Spinal cord (tissue), 10 donors: ENCODE measurements at places on chromosomes 4 and X.

DNA sequence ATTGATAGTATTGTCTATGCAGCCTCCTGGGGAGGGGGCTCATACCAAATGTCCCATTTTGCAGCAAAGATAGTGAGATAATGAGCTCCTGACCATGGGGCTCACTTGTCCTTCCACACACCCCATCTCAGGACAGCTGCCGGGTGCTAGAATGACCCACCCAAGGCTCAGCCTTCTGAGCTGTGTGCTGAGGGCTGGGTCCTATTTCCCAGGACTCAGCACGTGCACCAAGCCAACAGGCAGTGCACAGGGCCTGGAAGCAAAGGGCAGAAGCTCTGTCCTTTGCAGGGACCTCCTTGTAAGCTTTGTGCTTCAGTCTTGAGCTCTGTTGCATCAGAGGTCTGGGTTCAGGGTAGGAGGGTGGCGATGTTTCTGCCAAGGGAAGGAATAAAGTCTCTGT, 11.2 kb upstream of the ABLIM2 start:
- no peak for DNase-seq

GRCh38 chr4:104524591-104524990, 29.9 kb upstream of the CXXC4 start:
- DNase-seq, result no peak

- DNase-seq, result no peak
Measured at GRCh38 chrX:3160756-3161155, 119.5 kb downstream of the ARSF start.

DNA sequence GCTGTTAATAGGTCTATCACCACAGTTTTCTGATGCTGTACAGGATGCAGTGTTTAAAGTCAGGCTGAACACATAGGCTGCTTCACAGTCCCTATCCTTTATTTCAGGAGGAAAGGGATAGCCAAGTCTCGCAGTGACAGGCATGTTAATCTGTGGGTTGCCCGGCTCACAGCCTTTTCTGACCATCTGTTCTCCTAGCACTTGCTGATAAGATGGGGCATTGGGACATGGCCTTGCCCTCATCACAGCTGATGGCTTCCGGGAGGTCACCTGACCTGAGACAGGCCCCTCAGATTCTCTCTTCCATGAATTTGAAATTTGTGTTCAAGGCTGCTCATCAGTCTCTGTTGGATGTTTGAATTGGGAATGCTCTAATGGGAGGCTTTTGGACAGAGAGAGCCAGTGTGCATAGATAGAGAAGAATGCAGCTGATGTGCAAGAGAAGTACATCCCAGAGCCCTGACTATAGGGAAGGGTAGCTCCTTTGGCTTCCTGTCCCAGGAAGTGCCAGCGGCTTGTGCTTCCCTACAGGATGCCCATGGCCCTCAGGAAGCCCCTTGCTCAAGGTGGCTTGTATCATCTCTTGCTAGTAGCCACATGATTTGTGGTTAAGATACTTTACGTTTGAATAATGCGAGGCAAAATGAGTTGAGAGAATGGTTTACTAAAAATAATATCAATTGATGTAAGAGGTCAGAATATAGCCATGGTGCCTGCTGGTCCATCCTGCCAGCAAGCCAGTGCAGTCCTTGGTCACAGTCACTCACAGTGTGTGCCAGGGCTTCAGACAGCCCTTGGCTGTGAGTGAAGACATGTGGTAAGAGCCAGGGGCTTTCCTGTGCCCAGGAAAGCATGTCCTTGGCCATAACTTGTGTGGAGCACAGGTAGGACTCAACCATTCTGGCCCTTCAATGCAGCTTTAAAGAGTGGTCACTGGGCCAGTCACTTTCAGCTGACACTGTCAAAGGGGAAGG, 88.6 kb downstream of the TSPAN7 start:
- no peak for DNase-seq

GRCh38 chrX:19746919-19747651, 140.3 kb downstream of the SH3KBP1 start:
- no peak for DNase-seq

DNA sequence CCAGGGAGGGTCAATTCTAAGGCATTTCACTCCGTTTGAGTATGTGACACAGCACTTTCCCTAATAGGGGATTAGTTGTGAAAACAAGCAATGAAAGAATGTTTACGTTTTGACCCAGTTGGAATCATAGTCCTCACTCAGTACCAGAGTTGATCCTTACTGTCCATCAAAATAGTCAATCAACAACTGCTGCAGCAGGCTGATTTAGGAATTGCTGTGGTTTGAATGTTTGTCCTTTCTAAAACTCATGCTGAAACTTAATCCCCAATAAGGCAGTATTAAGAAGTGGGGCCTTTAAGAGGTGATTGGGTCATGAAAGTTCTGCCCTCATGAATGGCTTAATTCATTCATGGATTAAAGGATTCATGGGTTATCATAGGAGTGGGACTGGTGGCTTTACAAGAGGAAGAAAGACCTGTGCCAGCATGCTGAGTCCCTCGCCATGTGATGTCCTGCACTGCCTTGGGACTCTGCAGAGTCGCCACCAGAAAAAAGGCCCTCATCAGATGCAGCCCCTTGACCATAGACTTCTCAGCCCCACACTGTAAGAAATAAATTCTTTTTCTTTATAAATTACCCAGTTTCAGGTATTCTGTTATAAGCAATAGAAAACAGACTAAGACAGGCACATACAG, 3.1 kb upstream of the FBXL5 start:
- no peak for DNase-seq

DNA sequence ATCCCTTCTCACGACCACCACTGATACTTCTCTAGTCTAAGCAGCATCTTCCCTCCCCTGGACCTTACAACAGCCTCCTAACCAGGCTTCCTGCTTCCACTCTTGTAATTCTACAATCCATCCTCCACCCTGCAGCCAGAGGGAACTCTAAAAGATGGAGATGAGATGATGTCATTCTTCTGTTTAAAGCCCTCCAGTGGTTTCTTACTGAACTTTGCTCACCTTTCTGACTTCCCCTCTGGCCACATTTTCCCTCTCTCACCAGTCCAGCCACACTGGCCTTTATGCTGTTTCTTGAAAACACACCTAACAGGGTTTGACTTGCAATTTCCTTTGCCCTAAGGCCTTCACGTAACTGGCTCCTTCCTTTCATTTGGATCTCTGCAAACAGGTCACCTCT, 191.4 kb upstream of the NHS start:
- DNase-seq, result no peak

GRCh38 chrX:104315555-104315954, 60.8 kb upstream of the ESX1 start:
- DNase-seq, result no peak

DNA sequence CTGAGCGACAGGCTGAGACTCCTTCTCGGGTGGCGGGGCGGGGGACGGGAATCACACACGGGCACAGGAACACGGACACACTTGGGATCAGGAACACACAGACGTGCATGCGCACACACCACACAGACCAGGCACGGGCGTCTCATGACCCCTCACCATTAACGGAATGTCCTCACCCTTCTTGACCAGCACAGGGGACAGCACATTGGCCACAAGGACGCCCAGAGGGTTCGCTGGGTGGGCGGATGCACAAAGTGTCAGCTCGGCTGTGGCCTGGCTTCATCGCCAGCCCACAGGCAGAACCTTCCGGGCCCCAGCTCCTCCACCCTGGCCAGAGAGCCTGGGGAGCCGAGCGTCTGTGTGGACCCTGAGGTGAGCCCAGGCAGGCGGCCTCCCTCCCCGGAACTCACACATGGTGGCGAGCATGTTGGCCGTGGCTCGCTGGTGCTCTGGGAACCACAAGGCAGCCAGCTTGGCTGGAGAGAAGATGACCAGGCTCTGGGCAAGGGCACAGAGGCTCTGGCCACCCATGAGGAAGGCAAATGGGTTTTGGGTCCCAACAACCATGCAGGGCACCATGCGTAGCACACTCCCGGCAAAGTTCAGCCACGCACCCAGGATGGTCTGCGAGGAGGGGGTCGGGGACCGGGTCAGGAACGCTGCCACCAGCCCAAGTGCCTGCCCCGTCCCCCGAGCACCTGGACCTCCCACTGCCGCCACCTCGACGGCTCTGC, 3.1 kb downstream of the SLC49A3 start:
- no peak for DNase-seq

- DNase-seq, result no peak
Measured at GRCh38 chr4:140343303-140343702, 30.1 kb upstream of the SCOC start.

DNA sequence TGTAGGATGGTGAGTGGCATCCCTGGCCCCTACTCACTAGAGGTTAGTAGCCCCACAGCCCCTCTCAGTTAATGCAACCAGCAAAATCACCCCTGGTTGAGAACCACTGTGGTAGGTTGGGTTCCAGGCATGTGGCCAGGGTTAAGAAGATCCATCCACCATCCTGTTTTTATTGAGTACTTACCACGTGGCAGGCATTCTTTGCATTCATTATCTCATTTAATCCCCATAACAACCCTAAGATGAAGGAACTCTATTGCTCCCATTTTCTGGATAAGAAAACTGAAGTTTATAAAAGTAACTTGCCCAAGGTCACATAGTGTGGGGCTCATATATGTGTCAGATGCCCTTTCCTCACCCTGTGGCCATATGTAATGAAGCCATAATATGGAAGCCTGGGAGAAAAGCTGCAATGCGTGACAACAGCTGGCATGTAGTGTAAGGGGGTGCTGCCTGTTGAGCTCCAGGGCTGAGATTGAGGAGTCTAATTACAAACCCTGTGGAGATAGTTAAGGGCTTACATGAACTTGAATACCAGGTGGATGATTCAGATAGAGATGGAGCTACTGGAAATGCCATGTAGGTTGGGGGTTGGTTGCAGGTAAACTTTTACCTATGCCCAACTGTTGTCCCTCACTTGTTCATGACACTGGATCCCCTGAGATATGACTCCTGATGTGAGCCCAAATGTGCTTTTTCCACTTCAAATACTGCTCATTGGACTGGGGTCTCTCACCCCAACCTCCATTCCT, 100.2 kb upstream of the PGRMC2 start:
- DNase-seq, result no peak

DNA sequence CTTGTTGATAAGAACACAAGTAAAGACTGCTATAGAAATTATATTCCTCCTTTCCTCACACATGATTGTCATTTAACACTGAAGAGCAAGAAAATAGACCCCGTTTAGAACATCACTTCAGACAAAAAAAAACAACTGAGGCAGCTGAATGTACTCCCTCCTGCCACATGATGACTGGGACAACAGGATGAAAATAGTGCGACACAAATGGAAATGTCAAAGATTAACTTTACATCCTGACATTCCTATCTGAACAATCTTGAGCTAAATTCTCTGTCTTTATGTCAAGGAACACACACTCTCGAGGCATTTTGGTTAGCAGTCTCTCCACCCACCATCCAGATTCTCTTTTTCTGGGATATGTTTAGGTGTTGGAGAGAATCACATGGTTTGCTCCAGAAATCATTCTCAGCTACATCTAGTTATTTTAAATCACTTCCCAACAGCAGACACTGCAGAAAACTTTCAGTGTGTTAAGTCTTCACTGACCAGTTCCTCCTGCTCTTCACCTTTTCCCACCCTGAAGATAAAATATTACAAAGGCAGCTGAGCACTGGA, 16.3 kb upstream of the KCNIP4 start:
- no peak for DNase-seq

- DNase-seq, result no peak
Measured at GRCh38 chr4:94544811-94545210, 93.1 kb downstream of the PDLIM5 start.

DNA sequence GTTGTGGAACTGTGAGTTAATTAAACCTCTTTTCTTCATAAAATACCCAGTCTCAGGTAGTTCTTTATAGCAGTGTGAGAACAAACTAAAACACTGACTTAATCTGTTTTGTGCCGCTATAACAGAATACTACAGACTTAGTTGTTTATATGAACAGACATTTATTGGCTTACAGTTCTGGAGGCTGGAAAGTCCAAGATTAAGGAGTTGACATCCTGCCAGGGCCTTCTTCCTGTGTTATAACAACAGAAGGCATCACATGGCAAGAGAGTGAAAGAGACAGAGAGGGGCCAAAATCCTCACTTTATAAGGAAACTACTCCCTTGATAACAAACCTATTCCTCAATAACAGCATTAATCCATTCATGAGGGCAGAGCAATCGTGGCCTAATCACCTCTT, 42.5 kb upstream of the KCNIP4 start:
- DNase-seq, result no peak

DNA sequence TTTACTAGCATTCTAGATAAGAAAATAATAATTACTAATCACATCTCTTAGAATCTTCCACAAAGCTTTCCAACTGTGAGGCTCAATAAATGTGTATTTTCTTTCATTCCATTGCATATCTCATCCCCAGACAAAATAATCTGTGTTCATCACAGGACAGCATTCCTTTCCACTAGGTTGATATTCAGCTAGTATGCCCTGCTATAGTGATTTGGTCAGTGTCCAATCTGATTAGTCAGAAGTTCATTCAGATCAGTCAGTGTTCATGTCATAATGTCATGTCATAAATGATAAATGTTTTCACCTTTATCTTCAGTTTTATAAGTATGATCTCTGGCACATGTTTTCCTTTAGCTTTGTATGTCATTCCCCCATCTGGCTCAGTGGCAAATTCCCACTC, 611.4 kb downstream of the KCTD8 start:
- no peak for DNase-seq

GRCh38 chr4:6198278-6198677, 2.1 kb downstream of the JAKMIP1 start:
- no peak for DNase-seq

GRCh38 chr4:83054928-83055327, 19.9 kb downstream of the COPS4 start:
- peak; percentile 33 for DNase-seq

DNA sequence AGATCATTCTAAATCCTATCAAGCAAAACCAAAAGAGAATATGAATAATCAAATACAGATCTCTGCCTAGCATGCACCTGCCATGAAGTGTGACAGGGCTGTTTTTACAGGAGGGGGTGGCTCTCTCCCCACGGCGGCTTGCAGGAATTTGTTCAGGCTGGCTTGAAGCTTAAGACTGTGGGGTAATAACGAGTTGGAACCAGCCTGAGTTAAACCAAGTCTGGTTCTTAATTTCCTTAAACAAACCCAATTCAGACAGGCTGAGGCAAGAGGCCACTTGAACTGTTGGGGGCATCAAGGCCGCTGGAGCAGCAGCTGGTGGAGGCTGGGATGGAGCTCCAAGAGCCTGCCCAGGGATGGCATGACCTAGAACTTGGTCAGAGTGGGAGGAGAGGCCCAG, 45.1 kb upstream of the LGI2 start:
- DNase-seq, result no peak

DNA sequence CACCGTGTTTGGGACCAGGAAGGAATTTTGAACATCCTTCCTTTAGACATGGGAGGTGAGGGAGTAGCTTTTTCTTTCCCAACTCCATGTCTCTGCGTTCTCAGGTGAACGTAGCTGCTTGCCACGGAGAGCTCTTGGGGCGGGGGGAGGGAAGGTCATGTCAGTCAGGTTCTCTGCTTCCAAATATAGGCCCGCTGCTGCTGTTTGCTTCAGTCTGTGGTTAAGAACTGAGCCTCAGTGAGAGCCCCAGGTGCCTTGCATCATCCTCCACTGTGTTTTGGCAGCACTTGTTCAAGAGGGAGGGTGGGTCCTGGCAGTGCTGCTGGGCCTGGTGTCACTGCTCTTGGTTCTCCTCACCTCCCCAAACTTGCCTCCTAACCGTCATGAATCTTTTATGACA, 46.5 kb downstream of the HADH start:
- DNase-seq, result no peak
